ENCODE measurements at places on chromosomes 1 and 21.

GRCh38 chr1:238642231-238642630 lies 744.1 kb upstream of the CHRM3 start:
- H3K27me3 ChIP-seq: no peaks in the 10 kb centered on the region
- no peak for DNase-seq
- peaks cover 5% of the 10 kb centered on the region for H3K4me1 ChIP-seq

DNA sequence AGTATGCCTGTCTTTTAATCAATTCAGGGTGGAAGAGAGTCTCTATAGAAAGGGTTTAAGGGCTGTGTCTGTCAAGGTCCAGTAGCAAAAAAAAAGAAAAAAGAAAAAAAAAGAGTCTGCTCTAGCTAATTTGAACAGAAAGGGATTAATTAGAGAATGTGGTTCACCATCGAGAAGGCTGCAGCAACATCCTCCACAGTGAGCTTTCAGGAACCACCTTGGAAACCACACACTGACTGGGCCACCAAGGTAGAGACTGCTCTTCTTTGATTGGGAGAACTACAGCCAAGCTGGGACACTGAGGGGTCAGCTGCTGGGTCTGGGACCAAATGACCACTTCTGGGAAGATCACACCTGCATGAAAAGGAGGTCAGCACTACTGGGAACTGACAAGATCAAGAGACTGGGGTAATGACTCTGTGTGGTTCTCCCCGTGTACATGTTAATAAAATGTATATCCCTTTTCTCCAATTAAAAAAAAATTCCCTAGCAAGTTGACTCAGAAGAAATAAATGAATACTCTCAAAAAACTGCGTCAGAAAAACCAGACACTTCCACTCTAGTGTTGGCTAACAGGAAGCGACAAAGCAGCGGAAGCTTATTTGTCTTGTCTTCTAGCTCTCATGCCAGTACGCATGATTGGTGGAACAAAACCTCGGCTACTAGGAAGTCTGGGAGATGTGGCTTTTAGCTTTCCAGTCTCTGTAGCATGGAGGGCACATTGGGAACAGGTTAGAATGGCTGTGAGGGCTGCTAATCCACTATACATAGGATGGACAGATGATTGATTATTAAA lies 60.0 kb upstream of the IVNS1ABP start:
- peak overlapping the region; percentile 62 for H3K27ac ChIP-seq
- H3K4me1 ChIP-seq: peaks cover 50% of the 10 kb centered on the region
- H3K36me3 ChIP-seq: no peaks in the 10 kb centered on the region
- H3K4me3 ChIP-seq: no peak overlapping the region

DNA sequence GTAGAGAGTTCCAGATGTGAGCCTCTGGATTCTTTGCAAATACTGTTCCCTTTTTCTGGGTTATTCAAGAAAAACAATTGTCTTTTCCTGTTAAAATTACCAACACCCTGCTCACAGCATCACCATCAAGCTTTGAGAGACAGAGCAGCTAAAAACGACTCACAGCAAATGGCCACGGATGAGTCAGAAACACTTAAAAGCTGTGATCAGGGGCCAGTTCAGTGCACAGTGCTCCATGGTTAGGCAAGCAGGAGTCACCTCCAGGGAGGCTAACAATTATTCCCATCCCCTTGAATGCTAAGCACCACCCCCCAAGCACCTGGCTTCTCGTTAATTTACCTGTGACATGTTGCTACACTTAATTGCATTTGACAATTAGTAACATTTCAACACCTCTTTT lies 128.4 kb upstream of the CAMK1G start:
- no peak for DNase-seq
- H3K27me3 ChIP-seq: no peaks in the 10 kb centered on the region
- H3K4me1 ChIP-seq: no peaks in the 10 kb centered on the region
- no peak overlapping the region for H3K27ac ChIP-seq
- H3K4me3 ChIP-seq: no peak overlapping the region
- no peaks in the 10 kb centered on the region for H3K36me3 ChIP-seq

DNA sequence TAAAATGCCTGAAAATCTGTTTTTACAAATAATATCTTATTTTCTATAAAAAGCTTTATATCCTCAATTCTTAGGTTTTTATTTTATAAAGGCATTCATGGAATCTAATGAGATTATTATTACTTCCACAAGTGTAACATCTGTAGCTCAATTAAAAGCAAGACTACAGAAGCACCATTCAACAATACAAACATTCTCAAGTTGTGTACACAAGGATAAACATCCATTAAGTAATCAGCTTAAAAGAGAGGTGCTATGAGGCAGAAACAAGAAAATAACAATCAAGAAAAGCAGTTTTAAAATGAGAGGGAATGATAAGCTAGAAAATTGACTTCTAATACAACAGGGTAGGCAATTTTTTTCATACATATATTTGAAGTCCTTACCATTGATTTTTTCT lies 326.1 kb downstream of the MRPL39 start:
- DNase-seq: no peak
- H3K4me3 ChIP-seq: no peak overlapping the region
- no peaks in the 10 kb centered on the region for H3K27me3 ChIP-seq
- no peak overlapping the region for H3K27ac ChIP-seq

DNA sequence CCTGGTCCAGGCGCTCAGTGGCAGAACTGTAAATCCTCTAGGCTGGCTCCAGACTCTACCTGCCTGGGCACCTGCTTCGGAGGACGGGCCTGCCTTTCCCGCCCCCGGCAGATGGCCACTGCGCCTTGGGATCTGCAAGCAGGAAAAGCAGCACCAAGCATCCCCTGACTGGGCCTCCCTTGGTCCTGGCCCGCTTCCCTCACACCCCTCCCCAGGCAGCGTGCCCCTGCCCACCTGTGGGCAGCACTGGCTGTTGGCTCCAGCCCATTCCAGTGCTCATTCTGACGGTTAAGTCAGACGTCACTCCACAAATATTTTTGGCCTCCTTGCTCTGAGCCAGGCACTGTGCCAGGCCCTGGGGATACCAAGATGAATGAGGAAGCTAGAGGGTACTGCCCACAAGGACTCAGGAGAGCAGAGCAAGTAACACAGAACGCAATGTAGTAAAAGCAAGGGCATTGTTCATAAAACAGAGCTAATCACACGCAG lies 22.0 kb upstream of the BLACAT1 start:
- no peak overlapping the region for H3K4me3 ChIP-seq
- peak; percentile 62 for DNase-seq
- peaks cover 6% of the 10 kb centered on the region for H3K4me1 ChIP-seq
- H3K27me3 ChIP-seq: peaks cover 18% of the 10 kb centered on the region
- no peaks in the 10 kb centered on the region for H3K36me3 ChIP-seq

DNA sequence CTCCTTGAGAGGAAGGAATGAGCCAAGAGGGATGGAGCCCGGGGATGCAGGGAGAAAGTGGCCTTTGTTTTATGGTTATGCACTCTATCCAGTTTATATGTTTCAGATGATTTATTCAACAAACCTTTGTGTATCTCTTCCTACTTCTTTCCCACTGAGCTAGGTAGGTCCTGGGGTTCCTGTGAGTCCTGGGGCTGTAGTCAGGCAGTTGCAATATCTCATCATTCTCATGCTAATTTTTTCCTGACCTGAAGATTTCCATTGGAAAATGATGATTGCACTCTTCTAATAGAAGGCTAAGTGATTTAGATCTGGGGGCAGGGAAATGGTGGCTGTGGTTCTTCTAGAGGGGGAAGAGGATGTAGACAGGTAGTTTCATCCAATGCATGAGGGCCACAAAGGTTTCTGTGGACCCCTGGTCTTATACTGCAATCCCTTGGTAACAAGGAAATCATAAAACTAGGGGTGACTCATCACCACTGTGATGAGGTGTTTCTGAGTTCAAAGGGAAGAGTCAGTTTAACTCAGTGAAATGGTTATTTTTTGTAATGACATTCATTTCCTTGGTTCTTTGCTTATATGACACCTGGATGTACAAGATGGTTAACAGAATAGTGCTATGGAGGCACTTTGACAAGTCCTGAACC lies 20.2 kb downstream of the B3GALT5 start:
- H3K27ac ChIP-seq: peak overlapping the region; percentile 89
- H3K27me3 ChIP-seq: no peaks in the 10 kb centered on the region
- no peak overlapping the region for H3K4me3 ChIP-seq

Measured in SJSA1 (cell line).